ENCODE measurements at places on chromosomes 6 and 20.

DNA sequence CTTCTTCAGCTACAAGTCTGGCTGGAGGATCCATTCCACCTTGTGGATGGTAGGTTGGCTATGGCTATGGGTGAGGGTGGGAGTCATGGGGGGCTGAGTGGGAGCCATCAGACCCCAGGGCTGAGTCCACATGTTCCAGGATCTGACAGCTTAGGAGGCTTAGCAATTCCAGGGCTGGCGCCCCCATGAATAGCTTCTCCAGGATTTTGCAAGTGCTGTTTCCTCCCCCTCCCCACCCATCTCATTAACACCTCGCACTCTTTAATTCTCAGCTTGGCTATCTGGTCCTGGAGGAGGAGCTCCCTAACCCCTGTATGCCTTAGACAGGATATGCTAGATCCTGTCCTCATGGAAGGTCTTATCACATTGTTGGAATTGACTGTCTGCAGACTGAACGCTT lies 39.0 kb upstream of the ANGPT4 start:
- no peak for DNase-seq

DNA sequence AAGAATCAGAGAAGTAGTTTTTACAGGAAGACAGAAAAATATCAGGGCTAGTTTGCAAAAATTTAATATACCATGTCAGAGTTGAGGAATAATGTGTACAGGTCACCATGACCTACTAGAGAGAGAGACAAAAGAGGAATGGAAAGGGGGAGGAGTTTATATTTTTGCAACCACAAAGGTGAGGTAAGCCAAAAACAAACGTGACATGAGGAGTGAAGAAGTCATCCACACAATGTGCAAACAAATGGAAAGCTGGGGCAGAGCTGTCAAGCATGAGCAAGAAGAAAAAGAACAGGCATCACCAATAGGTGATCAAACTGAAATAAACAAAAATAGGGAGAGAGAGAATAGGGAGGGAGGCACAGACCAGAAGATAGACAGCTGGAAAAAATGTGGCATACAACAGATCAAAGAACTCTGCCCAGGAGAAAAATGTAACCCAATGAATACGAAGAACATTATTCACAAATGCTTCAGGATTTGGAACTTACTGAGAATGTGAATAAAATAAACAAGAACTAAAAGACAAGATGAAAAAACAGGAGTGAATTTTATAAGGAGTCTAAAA lies 15.5 kb downstream of the RARS2 start:
- peak; percentile 16 for DNase-seq

GRCh38 chr6:159529934-159530333 lies 163.1 kb downstream of the SOD2 start:
- no peak for DNase-seq

DNA sequence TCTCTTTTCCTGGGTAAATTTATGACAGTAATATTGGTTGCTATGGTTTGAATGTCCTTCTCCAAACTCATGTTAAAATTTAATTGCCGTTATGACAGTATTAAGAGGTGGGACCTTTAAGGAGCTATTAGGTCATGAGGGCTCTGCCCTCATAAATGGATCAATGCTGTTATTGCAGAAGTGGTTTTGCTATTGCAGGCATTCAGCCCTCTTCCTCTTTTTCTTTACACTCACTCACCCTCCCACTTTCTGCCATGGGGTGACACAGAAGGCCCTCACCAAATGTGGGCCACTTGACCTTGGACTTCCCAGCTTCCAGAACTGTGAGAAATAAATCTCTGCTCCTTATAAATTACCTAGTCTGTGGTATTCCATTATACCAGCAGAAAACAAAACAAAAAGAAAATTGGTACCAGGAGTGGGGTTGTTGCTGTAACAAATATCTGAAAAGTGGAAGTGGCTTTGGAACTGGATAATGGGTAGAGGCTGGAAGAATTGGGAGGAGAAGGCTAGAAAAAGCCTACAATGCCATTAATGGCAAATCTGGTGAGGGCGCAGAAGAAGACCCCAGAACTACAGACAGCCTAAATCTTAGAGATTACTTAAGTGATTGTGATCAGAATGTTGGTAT lies 24.8 kb upstream of the IGF2R start:
- DNase-seq: no peak

GRCh38 chr6:170420791-170421776 lies 114.5 kb downstream of the FAM120B start:
- peak; percentile 40 for DNase-seq

DNA sequence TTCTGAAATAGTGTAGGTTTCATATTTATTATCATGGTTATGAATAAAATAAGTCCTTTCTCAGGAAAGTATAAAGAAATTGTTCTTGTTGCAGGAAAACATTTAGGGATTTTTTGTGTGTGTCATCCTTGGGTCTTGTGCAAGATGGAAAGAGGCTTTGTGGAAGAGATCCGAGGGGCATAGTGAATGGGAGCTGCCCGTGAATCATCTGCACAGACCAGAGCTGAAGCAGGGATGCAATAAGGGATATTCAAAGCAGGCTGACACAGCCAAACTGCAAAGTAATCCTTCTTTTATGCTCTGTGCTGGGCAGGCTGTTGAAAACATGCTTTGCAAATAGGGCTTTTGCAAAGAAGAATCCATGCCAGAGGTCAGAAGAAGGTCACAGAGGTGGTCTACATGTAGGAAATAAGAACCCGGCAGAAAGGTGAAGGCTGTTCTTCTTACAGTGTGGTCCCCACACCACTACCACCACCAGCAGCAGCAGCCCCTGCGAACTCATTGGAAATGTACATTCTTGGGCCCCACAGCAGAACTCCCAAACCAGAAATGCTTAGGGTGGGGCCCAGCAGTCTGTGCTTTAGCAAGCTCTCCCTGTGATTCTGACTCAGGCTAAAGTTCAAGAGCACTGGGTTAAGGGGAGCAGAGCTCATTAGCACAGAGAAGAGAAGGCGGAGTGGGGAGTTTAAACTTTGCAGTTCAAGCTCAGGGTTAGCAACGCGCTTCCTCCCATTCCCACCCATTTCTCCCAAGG lies 237.6 kb downstream of the QKI start:
- no peak for DNase-seq

- DNase-seq: peak; percentile 58
These were observed 100.5 kb upstream of the FOXA2 start for GRCh38 chr20:22684763-22685443.

DNA sequence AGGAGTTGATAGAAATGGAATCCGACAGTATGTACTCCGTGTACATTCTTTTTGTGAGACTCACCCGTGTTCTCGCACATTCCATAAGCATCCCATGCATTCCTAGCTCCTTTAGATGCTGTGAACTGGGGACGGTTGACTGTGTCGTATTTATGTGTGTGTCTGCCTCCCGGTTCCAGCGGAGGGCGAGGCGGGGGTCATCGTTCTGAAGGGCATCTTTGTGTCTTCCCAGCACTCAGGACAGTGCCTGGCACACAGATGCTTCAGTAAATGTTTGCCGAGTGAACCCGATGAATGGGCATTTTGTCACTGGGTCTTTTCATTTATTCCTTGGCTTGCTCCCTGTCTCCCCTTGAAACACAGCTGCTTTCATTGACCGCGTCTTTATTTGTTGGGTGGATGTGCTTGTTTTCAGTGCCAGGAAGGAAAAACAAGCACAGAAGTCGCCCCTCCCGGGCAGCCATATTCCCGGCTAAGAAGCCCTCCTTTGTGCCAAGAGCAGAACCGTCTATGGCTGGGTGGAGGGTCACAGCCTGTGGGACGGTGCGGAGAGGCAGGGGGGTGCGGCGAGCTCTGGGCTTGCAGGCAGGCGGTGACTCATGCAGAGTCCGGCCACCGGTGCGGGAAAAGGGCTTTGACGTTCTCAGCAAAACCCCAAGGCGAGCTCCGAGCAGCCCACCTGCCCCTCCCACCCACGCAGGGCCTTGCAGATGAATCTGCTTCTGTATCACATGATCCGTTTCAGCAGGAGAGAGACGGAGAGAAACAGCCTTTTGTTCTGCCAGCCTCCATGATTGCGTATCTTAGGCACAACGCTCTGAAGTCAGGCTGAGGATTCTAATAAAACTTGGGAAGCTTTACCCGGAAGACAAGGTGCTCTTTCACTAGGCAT lies 11.2 kb upstream of the PSMG4 start:
- DNase-seq: peak; percentile 53

- DNase-seq: no peak
These were observed 26.1 kb downstream of the C6orf141 start for GRCh38 chr6:49576618-49577017.

GRCh38 chr6:56742122-56742791 lies 99.6 kb upstream of the DST start:
- peak; percentile 75 for DNase-seq

- DNase-seq: no peak
These were observed 125.0 kb downstream of the ZMYND8 start for GRCh38 chr20:47231382-47232039.

DNA sequence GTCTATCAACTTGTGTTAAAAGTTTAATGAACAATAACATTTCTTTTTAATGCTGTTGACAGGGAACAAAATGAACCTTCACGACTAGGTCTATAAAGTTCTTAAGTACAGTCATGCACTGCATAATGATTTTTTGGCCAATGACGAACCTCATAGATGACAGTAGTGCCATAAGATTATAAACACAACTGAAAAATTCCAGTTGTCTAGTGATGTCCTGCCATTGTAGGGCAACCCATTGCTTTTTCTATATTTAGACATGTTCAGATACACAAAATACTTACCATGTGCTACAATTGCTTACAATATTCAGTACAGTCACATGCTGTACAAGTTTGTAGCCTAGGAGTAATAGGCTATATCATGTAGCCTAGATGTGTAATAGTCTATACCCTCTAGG lies 93.6 kb downstream of the SYNE1 start:
- DNase-seq: no peak

- peak; percentile 68 for DNase-seq
These were observed 24.0 kb downstream of the MTFR2 start for GRCh38 chr6:136226027-136226673.

DNA sequence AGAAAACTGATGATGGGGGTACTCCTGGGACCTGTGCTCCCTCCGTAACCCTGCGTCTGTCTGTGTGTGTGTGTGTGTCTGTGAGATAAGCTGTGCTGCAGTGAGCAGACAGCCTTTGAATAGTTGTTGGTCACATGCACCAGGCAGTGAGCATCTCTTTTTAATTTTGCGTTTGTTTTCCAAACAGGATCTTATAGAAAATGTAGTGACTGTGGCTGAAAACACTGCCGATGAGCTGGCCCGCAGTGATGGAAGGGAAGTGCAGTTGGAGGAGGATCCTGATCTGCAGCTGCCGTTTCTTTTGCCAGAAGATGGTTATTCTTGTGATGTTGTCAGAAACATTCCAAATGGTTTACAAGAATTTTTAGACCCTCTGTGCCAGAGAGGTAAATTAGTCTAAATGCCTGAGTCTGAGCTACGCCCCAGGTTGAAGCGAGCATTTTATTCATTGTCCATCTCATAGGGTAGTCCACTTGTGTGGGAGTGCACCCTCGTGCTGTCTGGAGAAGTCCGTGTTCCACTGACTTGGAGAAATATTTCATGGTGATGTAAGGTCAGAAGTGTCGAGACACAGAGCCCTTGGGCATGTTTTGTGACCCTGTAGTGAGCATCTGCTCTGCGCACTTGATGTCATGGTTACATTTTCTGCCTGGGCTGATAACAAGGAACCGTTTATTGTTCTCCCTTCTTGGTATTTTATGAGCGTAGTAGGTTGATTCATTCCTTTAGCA lies 78.8 kb upstream of the KIF25 start:
- DNase-seq: no peak

DNA sequence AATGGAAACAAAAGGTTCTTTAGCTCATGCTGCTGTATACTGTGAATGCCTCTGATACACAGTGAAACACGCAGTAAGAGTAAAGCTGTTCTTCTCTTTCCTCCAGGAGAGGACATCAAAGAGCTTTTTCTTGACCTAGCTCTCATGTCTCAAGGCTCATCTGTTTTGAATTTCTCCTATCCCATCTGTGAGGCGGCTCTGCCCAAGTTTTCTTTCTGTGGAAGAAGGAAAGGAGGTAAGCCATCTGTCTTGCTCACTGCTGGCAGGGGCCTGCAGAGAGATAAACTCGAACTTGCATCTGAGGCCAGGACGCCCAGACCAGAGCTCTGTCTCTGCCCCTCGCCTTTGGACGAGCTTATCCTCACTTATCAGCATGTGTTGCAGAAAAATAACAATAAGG lies 37.7 kb downstream of the LY86 start:
- DNase-seq: no peak

DNA sequence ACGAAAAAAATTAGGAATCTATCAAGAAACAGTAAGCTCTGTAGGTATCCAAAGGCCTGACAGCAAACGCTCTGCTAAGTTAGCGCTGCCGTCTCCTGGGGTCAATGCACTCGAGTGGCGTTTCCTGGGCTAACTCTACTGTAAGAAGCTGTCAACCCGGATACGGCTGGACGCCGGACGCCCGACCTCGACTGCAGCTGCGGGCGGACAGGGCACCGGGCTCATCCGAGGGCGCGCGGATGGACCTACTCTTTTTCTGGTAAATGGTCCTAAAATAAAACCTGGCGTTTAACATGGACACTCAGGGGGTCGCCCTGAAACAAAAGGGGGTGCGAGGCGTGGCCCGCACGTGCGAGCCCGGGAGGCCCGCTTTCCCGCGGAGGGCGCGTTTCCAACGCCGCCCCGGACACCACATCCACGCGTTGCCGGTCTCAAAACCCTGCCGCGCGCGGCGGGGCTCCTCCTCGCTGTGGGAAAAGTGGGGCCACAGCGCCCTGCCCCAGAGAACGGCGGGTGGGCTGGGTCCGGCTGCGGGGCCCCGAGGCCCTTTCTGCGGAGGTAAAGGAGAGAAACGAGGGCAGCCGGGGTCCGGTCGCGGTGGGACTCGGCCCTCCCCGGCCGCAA lies 537 bp downstream of the TCP1 start:
- peak; percentile 10 for DNase-seq

GRCh38 chr20:50514750-50515149 lies 4.6 kb downstream of the PTPN1 start:
- DNase-seq: no peak

GRCh38 chr20:54649511-54649962 lies 174.1 kb downstream of the DOK5 start:
- DNase-seq: peak; percentile 95

- no peak for DNase-seq
These were observed 122.4 kb downstream of the IPCEF1 start for GRCh38 chr6:154234019-154234772.

GRCh38 chr6:7249391-7249790 lies 63.6 kb downstream of the SSR1 start:
- DNase-seq: no peak

DNA sequence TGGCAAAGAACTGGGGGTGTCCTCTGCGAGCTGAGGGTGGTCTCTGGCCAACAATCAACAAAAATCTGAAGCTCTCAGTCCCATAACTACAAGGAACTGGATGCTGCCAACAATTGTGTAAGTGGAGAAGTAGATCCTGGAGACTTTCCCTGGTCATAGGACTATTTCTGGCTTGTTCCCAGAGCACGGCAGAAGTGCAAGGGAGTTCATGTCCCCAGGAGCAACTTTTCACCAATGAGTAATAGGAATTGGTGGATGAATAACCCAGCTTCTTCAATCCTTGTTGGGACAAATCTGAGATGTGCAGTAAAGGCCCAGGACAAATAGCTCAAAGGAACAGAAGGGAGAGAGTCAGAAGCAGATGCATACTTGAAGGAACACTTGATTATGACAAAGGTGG lies 95.5 kb downstream of the QRSL1 start:
- peak; percentile 48 for DNase-seq

DNA sequence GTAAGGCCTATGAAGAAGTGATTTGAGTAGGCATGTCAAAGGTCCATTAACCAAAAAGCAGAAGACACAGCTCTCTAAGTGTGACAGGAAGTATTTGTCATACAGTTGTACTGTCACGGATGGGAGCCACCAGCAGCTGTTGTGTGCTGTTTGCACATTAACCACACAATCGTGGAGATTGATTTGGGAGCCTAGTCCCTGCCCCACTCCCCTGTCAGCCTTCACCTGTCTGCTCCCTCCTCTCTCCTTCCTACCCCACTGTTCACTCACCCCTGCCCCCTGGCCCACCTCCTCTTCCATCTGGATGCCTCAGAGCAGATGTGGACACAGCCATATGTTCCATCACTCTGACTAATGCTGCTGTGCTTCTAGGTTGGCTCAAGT lies 124.7 kb upstream of the SPACA1 start:
- no peak for DNase-seq

Measured in PC-3 (cell line).